ENCODE measurements at places on chromosomes 7 and 10. TPM values are rescaled to one million over a fixed set of nuclear protein-coding genes. Genes with fewer than 3 reads are reported as not detected.

DNA sequence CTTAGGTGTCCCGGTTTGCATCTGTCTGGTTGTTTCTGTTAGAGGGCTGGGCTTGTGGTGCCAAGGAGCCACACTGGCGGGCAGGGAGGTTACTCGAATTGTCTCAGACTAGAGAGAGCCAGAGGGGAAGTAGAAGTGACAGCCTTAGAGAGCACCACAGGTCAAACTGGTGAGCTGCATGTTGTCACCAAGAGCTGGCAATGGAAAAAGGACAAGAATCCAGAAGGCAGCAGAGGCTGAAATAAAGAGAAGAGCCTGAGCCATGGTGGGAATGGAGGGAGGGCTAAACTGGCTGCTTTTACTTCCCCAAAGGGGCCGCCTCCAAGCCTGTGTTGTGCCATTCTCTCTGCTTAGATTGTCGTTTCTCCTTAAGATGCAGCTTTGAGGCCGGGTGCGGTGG is 31.1 kb upstream of the RHBDD2 start:
- DNase-seq: no peak

DNA sequence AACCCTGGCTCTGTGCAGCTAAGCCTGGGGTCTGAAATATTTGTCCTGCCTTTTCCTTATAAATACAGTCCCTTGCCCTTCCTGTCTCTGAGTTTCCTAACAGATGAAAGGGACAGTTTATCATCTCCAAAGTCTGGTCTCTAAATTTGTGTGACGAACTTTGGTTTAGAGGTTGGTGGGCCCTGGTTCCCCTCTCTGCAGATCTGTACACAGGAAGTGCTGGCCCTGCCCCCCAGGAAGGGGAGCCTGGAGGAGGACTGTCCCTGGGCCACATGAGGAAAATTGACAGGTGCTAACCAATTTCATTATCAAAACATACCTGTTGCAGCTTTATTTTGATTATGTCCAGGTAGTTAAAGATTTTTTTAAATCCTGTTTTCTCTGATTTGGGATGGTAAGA is 34.5 kb downstream of the PPP2R2D start:
- no peak for DNase-seq

DNA sequence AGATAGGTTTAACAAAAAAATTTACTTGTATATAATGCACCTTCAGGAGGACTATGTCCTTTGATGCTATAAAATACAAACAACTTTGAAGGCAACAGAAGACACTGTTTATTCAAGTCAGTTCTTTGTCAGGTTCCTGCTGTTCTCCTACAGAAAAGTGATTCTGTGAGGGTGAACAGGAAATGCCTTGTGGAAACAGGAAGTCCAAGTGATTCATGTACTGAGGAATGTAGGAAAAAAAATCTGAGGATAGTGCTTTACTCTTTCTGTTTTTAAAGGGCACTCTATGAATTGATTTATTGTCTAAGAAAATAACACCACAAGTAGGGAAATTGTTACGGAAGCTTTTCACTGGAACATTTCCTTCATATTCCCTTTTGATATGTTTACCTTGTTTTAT is 171.9 kb downstream of the HDAC9 start:
- no peak for DNase-seq

DNA sequence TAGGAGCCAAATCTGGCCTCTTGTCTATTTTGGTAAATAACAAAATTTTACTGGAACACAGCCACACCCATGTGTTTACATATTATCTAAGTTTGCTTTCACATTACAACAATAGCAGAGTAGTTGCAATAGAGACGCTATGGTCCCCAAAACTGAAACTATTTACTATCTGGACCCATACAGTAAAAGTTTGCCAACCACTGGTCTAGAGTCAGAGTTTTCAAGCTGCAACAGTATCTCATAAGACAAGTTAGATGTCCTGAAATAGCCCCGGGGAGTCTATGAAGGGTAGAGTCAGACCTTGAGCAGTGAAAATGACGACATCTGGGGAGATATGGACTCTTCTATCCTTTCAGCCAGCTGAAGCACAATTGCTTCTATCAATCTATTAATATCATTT is 74.2 kb downstream of the CTNNA3 start:
- no peak for DNase-seq

- no peak for DNase-seq
Observed at GRCh38 chr7:104410742-104411141, 82.3 kb downstream of the LHFPL3 start.

DNA sequence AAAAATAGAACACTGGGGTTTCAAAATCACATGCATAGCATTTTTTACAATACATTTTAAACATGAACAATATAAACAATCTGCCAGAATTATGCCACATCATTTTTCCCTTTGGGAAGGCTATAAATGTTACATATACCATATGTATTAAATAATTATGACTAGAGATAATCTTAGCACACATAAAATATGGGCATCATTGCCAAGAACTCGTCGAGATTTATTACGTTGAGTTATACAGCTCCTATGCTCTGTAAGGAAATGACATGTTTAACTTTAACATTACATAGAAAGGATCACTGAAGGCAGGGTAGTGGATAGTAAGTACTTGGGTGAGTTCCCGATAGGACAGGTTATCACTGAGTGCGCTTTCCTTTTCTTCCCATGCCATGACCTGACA is 267.8 kb downstream of the PARD3 start:
- DNase-seq: no peak

DNA sequence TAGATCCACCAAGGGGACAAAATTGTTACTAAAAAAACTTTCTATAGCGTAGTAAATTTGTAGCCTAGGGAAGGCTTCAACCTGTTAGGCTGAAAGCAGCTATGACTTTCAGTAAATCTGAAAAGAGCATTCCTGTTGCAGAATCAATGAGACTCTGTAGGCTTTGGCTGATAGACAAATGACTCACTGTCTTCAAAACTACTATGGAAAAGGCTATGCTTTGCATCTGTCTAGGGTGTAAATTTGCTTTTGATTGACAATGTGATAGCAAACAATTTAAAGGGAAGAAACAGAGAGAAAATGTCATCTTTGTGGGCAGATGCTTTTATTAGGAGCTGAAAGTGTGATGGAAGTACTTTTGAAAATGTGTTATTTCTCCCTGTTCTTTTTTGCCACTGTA is 60.6 kb downstream of the ARL5B start:
- no peak for DNase-seq

EZH2 gene
- polyA plus RNA-seq: 22.0 TPM

MYH16 gene
- 0.08 TPM for polyA plus RNA-seq

PTPRN2 gene
- polyA plus RNA-seq: 2.0 TPM

C10orf53 gene
- not detected for polyA plus RNA-seq

CPA2 gene
- polyA plus RNA-seq: 0.28 TPM

SHLD2 gene
- polyA plus RNA-seq: 17.5 TPM

GATA3 gene
- polyA plus RNA-seq: 1.0 TPM

SEMA3D gene
- 12.3 TPM for polyA plus RNA-seq

NODAL gene
- polyA plus RNA-seq: 0.68 TPM
